Head of caudate nucleus (tissue), 42 donors: ENCODE measurements at places on chromosomes 3 and 15.

GRCh38 chr15:29596266-29596665 is 226.0 kb downstream of the TJP1 start:
- no peak for DNase-seq

GRCh38 chr3:50194128-50194902 is 2.9 kb downstream of the GNAT1 start:
- DNase-seq: peak; percentile 68

DNA sequence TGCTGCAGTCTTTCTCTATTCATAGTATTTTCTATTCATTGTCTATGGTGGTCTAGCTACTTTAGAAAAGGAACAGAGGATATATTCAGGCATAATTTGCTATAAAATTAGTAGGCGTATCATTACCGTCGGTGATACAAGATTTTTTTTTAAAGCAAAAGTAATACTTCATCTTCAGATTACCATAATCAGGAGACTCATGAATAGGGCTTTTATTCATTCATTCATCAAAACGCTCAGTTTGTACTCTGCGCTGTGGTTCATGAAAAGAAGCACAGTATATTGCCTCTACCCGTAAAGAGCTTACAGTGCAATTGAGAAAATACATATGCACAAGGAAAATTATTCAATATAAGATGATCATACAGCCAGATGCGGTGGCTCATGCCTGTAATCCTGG is 136.7 kb upstream of the CHRM5 start:
- DNase-seq: no peak

DNA sequence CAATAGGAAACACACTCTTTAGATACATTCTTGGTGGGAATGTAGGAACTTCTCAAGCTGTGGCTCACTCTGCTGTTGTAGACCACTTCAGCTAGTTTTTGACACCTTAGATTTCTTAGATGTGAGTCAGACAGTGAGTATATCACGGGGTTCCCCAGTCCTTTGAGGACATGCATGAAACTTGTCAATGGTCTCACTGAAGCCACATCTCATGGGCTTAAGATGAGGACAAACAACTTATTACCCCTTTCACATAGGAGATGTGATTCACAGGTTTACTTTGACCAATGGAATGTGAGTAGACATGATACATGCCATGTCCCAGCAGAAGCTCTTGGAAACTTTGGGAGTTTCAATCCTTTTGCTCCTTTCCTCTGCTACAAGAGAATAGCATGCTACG is 325.5 kb downstream of the CHST2 start:
- no peak for DNase-seq

DNA sequence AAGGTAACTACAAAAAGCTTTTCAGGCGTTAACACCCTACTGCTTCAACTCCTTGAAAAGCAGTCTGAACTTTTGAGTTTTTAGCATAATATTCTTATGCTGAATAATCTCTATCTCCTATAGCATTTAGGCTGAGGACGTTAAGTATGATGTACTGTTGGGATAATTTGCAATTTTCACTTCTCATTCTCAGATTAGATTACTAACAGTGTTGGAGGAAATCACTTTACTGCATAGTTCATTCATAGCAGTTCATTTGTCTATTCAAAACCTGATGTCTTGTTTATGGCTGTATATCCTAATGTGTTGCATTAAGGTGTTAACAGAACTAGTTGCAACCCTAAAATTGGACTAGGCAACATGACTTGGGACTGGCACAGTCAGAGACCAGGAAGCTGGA is 983.1 kb downstream of the FHIT start:
- DNase-seq: no peak

DNA sequence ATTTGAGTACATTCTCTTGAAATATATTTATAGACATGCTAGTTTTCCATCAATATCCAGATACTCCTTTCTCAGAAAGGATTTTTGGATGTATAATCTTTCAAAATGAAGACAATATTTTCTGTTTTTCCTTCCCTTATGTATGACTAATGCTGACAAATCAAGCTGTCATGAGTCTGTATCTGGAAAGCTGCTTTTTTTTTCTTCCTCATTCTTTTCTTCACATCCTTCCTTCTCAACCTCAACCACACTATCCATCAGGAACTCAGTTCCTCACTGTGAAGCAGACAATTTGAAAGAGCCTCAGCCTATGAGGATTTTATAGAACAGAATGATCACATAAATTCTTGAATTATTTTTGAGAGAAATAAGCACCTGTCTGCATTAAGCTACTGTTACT is 335.9 kb upstream of the EPHA6 start:
- no peak for DNase-seq

DNA sequence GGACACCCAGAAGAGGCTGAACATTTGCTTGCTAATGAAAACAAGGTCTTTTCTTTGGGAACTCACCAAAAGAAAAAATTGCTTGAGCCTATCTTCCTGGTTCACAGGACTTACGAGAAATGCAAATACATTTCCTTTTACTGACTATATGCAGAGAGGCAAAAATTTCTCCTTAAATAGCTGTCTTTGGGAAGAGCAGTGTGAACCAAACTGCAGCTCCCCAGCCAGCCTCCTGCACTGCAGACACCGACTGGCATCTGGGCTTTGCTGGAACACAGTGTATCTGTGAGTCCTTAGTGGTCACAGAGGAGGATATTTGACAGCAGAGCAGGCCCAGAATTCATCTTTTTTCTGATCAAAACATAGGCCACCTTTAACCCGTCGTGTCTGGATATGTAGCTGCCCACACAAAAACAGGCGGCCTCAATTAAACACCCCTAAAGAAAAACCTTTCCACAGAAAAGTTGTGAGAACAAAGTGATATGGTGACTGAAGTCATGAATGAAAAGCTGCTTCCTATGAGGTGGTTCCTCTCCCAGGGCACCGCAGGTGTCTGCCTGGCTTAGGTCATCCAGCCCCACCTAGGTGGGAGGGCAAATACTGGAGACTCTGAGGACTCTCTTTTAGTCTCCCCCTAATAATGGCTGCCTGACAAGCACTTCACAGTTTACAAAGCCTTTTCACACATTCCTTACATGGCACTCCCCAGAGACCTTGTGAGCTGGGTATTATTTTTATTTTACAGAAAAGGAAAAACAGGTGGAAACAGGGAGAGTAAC is 46.1 kb upstream of the TMEM158 start:
- no peak for DNase-seq

DNA sequence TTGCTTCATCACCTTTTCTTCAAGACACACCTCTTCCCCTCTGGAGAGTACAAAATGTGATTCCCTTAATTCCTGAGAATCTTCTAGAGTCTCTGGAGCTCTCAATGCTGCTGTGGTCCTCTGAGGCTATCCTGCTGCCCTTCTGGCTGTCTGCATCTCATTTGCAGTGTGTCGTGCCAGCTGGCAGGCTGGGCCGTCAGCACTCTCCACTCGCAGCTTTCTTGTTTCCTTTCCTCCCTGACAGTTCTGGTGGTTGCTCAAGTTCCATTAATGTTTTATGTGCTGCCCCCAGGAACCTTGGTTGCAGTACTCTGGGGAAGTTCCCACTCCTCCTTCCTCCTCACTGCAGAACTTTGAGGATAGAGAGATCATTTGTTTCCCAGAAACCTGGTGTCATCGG is 210.8 kb upstream of the ROPN1 start:
- DNase-seq: peak; percentile 10

DNA sequence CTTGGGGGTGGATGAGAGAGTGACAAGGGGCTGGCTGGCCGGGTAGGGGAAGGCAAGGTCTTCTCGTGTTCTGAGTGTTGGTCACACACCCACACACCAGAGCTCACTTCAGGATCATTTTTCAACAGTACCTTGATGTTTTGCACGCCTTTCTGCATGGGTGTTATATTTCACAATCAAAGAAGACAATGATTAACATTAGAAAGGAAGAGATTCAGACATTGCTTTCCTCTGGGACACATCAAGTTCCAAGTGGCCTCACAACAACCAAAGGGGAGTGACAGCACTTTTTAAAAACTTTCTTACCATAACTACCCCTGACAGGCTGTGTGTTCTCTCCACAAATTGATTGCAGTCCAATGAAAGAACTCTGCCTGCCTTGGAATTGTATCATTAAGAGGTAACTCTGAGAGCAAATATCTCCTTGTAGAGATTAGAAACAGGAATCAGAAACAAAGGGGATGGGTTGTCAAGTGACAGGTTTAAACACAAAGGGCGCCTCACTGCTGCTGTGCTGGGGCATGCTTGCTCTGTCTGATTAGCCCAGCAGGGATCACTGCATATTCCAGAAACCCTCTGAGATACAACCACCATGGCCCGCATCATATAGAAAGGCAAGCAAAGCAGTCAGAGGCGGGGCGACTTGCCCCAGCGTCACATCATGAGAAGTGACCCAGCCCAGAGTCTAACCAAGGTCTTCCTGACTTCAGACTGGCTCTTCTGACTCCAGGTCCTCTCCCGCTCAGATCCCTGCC is 230.8 kb downstream of the FEZF2 start:
- DNase-seq: no peak

GRCh38 chr15:99264125-99264524 is 12.8 kb downstream of the LRRC28 start:
- no peak for DNase-seq

DNA sequence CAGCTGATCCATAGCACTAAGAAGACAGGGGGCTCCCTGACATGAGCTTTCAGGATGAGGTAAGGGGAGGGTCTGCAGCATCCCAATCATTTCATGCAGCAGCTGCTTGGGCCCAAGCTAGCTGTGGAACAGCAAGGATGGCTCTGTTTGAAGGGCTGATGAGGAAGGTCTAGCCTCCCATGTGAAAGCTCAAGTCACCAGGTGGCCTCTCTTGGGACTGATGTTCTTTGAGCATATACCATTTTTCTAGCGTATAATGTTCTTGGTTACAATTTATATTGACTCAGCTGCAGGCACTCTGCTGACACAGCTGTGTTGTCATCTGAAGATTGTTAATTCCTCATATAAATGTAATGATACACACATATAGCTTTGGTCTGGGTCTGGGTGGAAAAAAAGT is 87.0 kb downstream of the CD200R1L start:
- DNase-seq: no peak

- no peak for DNase-seq
These were observed 470.2 kb upstream of the PROK2 start for GRCh38 chr3:72255191-72255590.

DNA sequence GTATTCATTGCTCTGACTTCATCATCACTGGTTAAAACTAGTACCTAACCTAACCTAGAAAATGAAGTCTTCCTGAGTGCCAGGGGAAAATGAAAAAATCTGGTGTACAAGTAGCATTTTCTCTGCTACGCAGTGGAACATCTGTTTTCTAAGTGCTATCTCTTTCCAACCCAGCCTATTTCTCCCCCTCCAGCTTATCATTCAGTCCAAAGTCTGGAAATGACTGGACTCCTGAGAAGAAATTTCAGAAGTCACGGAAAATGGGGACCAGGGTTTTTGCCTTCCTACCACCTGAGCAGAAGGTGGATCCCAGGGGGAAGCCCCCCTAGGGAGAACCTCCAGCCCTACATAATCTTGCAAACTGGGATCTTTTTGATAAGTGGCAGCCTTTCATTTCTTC is 9.6 kb upstream of the GLCE start:
- DNase-seq: no peak

DNA sequence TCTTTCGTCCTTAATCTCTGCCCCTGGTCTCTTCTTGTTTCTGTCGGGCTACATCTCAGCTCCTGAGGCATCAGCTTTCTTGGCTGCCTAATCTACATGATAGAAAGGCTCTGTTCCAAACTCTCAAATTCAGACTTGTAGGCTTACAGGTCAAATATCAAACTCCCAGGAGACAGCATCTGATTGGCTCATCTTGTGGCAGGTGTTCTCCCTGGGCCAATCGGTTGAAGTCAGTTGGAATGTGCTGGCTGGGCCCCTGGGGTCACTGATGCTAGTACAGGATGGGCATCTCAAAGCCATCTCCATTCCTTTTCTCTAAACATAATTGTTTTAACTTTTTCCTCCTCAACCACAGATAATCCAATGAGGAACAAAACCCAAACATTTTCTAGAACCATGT is 198.7 kb downstream of the CNTN3 start:
- DNase-seq: no peak

DNA sequence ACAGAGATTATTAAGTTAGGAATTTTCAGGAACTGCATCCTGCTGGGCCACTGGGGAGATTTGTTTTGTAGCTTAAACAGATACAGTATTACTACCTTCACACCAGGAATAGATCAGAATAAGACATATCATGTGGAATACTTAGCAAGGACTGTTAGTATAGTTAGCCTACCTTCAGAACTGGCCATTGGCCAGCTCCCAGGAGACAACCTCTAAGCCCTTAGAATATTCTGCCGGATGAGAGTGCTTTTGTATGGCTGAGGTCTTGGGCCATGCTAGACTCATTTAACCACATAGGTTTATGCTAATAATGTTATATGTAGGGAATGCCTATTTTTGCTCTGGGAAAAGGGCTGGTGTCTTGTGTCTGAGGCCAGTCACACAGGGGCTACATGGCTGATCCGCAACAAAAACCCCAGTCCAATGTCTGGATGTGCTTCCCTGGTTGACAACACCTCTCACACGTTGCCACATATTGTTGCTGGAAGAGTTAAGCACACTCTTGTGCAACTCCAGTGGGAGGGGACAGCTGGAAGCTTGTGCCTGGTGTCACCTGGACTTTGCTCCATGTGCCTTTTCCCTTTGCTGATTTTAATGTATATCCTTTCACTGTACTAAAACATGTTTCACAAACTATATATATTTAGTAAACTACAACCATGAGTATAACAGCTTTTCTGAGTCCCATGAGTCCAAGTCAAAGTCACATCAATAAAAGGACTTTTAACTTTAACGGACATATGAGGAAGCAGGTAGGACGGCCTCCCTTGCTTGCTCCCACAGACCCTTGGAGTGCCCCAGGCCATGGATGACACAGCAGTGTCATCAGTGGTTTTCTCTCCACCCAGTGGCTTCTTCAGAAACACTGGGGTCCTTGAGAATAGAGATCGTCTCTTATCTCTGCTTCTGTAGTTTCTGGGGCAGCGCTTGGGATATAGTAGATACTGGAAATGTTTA is 118.0 kb upstream of the C3orf80 start:
- no peak for DNase-seq

- no peak for DNase-seq
These were observed 40.3 kb downstream of the DGKG start for GRCh38 chr3:186321746-186322145.

GRCh38 chr3:115239717-115240116 is 92.6 kb upstream of the ZBTB20 start:
- DNase-seq: peak; percentile 77
